GOT3 (cell line): ENCODE measurements at places on chromosomes 3 and 15.

GRCh38 chr3:101902041-101902440 lies 52.7 kb downstream of the NFKBIZ start:
- DNase-seq = no peak

DNA sequence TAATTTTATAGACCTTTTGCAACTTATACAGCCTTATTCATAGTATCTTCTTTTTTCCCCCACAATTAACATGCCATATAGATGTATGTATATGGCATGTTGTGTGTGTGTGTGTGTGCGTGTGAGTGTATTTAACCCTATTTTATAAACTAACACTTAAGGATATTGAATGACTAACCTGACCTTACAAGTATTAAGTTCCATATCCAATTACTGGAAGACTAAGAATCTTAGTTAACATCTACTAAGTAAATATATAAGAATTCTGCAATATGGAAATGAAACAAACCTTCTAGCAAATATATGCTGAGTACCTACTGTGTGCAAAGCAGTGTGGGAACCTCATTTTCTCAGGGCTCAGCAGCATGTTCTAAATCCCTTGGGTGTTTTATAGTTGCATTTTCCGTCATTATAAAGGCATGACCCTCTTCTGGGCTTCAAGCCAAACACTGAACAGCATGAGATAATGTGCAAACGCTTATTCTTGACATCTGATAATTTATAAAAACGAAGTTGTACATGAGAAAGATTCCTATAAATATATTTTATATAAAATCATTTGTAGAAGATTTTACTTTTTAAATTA lies 105.5 kb downstream of the NLGN1 start:
- no peak for DNase-seq

GRCh38 chr3:191269289-191270085 lies 59.7 kb upstream of the CCDC50 start:
- no peak for DNase-seq

GRCh38 chr3:129001101-129001805 lies at the start of gene EFCC1:
Gene EFCC1 (plus strand): TSS chr3:129001304. CDS start chr3:129001629, 325 bp downstream.
- no peak for DNase-seq

DNA sequence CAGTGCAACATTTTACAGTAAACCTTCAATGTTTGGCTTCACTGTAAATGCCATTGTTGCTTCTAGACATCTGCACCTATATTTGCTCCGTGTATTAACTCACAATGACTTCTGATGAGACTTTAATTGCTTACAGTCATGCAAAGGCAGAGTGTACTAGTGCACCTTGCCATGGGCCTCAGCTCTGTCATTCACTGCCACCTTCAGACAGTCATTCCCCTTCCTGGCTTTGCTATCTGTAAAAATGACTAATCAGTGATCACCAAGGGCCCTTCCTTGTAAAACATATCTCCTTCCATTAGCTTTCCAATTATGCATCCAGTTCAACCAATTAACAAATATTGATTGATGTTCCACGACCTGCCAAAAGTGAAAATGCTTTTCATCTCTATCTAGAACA lies 120.3 kb downstream of the ARRDC4 start:
- DNase-seq = no peak

DNA sequence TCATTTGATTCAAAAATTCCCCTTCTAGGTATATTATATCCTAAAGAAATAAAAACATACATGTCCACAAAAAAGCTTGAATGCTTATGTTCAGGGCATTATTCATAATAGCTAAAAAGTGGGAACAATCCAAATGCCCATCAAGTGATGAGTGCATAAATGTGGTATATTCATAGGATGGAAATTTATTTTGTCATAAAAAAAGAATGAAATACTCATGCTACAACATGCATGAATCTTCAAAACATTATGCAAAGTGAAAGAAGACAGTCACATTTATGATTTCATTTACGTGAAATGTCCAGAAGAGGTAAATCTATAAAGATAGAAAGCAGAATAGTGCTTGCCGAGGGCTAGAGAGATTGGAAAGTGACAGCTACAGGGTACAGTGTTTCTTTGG lies 83.6 kb upstream of the SLC25A36 start:
- DNase-seq = no peak

DNA sequence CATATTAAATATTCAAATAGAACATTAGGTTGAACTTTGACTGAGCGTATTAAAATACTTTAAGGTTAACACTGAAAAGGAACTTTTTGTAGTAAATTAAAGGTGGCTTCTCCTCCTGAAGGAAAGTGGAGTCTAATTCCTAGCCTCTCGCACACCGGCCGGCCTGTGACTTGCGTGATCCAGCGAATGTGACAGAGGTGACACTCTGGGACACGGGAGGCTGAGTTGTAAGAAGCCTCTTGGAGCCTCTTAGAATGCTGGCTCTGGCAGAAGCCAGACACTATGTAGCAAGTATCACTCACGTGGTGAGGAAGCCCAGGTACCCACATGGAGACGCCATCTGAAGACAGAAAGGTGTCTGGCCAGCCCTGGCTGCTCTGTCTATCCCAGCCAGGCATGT lies 64.9 kb upstream of the NSMCE3 start:
- no peak for DNase-seq

- DNase-seq = no peak
Measured at GRCh38 chr3:46264002-46264401, 21.7 kb downstream of the CCR3 start.

DNA sequence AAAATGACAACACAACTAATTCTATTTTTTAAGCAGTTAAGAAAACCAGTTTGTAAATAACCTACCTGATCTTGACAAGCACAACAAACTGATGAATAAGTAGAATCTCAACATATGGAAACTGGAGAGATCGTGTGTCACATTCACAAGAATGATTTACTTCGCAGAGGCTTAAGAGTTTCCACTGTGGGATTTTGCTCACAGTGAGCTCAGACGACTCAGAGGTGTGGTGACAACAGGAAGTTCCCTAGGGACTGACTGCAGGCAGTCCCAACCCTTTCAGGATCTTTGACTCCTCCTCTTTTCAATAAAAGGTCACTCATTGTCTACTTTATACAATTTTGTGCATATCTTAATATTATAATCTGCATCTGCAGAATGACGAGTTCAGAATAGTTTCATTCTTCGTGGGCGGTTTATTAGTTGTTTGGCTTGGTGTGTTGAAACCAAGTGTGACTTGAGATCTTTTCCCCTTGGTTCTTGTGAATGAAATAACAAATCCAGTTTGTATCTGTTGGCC lies at the start of gene LIPH:
Gene LIPH, minus strand, starts transcription at position 231 of the 520 bp plus-strand sequence. Its CDS starts 117 bp downstream, at position 114.
- no peak for DNase-seq

GRCh38 chr3:147797095-147797494 lies 387.9 kb downstream of the ZIC1 start:
- DNase-seq = no peak

GRCh38 chr3:177451864-177452830 lies 254.9 kb upstream of the TBL1XR1 start:
- DNase-seq = no peak

GRCh38 chr3:4766716-4767499 lies 212.3 kb upstream of the BHLHE40 start:
- DNase-seq = no peak

- no peak for DNase-seq
Measured at GRCh38 chr3:52140000-52140399, 14.2 kb downstream of the POC1A start.

DNA sequence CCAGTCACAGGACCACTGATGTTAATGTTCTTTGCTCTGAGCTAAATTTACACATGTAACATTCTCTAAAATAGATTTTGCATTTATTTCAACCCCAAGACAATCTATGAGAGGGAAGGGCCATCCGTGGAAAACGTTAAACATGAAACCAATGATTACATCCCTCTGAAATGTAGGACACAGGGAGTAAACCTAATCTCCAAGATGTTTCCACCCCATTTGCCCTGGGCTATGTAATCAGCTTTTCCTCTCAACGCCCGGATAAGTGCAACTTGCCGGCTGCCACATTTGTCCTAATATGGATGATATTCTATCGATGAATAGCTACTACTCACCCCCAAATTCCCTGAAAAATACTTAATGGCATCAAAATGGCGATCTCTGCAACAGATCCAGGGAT lies 6.4 kb upstream of the FMN1 start:
- DNase-seq = no peak

DNA sequence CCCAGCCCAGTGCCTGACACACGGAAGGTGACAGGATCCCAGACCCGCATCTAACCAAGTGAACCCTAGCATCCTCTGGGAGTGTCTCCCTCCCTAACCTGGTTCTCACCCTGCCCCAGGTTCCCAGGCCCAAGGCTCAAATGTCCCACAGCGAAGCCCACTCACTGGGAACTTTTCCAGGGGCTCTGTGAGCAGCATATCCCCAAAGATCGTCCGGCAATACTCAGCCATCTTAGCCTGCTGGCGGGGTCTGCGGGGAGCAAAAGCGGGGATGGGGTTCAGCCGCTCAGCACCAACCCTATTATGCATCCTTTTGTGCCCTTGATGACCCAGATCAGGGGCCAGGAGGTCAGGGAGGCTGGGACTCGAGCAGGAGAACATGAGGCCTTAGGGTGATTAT lies 10.4 kb downstream of the PLCB2 start:
- DNase-seq = no peak

DNA sequence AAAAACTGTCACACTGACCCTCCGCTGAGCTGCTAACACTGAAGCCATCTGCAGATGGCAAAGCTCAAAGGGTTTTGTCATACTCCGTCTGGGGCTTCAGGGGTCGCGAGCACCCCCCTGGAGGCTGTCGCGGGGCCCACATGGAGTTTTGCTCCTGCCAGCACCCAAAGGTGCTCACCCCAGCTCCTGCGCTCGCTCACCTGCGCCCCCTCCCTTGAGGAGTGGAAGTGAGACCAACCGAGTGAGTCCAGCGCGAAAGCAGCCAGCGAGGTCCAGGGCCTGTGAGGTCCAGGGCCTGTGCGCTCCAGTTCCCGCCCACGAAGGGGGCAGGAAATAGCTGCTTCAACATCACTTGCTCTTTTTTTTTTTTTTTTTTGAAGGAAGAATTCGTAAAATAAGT lies 208.5 kb downstream of the ROBO2 start:
- DNase-seq = no peak

- no peak for DNase-seq
Measured at GRCh38 chr3:77475507-77475906, 435.6 kb downstream of the ROBO2 start.

- DNase-seq = no peak
Measured at GRCh38 chr15:73747847-73748590, 5.1 kb downstream of the INSYN1 start.

- DNase-seq = no peak
Measured at GRCh38 chr15:94403331-94403730, 172.0 kb downstream of the MCTP2 start.

DNA sequence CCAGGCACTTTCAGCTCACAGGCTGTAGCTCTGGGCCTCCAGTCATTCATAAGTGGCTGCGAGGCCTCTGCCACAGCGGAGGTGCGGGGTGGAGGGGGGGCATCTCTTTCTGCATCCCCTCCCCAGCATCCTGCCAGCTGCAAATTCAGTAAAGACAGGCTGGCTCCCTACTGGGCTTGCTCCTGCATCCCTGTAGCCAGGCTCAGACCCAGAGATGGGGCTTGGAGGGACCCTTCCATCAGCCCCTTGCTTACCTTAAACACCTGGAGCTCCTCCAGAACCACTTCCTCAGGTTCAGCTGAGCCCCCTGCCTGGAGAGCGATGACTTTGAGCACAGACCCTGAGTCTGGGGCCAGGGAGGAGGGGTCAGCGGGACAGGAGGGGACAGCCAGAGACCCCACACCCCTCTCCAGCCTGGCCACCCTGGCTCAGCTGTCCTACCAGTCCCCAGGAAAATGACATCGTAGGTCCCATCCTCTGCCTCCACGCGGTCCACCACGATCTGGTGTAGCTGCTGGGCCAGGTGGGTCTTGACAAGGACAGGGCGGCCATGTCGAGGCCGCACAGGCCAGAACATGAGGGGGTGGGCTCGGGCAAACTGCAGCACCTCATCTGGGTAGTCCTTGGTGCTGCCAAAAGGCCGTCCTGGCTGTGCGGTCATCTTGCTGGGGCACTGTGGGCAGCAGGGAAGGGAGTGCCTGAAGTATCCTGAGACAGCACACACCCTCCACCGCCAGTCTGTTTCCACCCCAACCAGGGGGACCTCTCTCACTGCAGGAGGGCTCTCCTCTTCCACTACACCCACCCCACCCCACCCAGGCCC lies 5.3 kb downstream of the SEMA3G start:
- no peak for DNase-seq
